ENCODE measurements at places on chromosomes 12 and 14.

GRCh38 chr12:62716037-62716436, 218.9 kb downstream of the PPM1H start:
- DNase-seq: no peak

DNA sequence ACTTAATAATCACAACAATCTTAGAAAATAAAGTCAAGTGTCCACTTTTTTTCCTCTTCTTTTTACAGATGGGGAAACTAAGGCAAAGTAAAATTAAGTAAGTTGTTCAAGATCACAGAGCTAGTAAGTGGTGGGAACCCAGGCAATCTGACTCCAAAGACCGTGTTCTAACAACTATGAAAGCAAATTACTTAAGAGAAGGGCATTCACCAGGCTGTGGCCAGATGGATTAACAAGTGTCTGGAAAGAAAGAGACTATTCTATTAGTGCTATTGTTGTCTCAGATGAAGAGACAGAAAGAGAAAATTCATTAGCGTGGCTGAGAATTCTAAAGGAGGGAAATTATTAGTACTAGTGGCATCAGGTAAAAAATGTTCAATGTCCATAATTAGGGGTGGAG, 48.5 kb downstream of the FGD6 start:
- no peak for DNase-seq

DNA sequence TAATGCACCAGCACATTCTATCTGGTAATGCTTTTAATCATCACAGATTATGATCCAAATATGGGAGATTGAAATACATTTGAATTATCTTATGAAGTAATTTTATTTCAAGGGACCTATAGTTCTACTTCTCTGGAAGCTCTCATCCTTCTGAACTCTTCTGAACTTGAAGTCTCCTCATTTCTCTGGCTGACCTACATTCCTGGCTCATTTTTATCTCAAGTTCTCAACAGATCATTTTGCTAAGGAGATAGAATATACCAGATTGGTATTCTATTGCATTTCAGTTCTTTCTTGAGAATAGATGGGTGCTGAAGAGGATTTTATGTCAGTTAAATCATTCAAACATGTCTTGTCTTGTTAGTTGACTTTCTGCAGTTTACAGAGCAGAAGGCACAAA, 7.9 kb downstream of the HMGA2 start:
- no peak for DNase-seq

GRCh38 chr12:40248585-40249297, 23.9 kb downstream of the LRRK2 start:
- no peak for DNase-seq

Data from erythroblast (primary cell).